Activated CD8-positive, alpha-beta memory T cell treated with anti-CD3 and anti-CD28 coated beads, Interleukin-2, amount 10 ng/mL, durations not matched to agents 7 days and 5 days (primary cell): ENCODE measurements at places on chromosomes 16 and 17. TPM values are rescaled to one million over a fixed set of nuclear protein-coding genes. Genes with fewer than 3 reads are reported as not detected.

Gene ARL6IP1
- total RNA-seq: 207 TPM

Gene RABEP1
- 35.1 TPM for total RNA-seq

Gene RASL10B
- total RNA-seq: 0.37 TPM

Gene UMOD
- not detected for total RNA-seq

Gene TLCD2
- 0.20 TPM for total RNA-seq

Gene TADA2A
- total RNA-seq: 50.4 TPM

Gene RPRML
- not detected for total RNA-seq

Gene PHOSPHO1
- not detected for total RNA-seq

Gene ARL5C
- 0.35 TPM for total RNA-seq

Gene SLC52A1
- 2.2 TPM for total RNA-seq

Gene IL32
- 2,870 TPM for total RNA-seq

Gene EFCAB5
- total RNA-seq: 1.6 TPM
